AG09319 (cell line): ENCODE measurements at places on chromosomes 6 and 20.

- DNase-seq, result no peak
Observed at GRCh38 chr6:163398115-163398514, 16.4 kb upstream of the QKI start.

DNA sequence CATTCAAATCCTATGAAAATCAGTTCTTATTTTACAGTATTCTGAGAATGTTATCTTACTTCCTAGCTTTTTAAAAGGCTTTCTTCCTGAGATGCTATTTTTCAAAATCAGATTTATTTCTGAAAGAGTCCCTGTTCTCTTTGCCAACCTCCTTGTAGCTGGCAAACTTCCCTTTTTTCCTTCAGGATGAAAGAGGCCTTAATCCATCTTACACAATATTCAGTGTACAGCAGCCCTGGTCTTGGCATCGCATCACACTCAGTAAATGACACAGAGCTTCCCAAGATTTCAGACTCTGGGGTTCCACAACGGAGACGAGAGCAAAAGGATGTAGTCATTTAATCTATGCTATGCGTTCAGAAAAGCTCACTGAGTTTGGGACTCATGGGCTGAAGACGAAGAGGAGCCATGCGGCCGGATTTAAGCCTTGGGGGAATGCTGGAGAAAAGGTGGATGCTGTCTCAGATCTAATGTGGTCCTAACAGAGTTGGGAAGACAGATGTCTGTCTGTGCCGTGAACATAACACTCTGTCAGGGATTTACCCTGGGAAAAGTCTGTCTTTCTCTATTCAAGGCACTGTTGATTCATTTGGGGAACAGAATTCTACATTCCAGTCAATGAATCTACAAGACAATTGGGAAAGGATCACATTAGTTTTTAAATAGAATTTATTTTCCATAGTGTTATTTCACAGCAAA lies 616.4 kb upstream of the AGPAT4 start:
- no peak for DNase-seq

DNA sequence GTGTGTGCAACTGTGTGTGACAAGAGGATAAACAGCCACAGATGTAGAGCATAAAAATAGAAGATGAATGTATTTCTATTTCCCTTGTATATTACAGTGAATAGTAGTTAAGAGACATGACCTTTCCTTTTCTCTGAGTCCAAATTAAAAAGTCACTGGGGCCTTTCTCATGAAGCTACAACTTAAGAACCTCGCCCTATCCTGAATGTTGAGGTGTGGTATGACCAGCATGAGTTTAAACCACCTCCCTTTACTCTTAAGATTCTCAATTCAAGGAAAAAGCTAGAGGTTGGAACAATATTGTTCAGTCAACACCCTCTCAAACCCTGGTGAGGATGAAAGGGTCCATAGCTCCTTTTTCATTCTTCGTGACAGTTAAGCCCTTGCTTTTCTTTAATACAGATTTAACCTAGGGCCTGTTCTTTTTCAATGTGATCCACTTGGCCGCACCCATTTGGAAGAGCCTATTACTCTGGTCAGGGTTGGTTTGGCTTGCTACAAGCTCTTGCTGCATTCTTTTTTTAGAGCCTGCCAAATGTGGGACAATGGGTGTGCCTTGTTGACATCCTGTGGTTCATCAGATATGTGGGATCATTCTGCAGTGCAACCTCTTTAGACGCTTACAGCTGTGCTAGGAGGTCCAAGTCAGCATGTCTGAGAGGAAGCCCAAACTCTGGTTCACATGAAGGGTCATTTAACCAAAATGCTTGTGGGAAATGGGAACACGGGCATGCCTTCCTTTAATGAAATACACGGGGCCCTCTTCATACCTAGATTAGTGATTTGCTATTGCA lies 290.0 kb downstream of the HAO1 start:
- DNase-seq, result peak; percentile 98

GRCh38 chr20:10802236-10802635 lies 128.4 kb upstream of the JAG1 start:
- DNase-seq, result no peak

DNA sequence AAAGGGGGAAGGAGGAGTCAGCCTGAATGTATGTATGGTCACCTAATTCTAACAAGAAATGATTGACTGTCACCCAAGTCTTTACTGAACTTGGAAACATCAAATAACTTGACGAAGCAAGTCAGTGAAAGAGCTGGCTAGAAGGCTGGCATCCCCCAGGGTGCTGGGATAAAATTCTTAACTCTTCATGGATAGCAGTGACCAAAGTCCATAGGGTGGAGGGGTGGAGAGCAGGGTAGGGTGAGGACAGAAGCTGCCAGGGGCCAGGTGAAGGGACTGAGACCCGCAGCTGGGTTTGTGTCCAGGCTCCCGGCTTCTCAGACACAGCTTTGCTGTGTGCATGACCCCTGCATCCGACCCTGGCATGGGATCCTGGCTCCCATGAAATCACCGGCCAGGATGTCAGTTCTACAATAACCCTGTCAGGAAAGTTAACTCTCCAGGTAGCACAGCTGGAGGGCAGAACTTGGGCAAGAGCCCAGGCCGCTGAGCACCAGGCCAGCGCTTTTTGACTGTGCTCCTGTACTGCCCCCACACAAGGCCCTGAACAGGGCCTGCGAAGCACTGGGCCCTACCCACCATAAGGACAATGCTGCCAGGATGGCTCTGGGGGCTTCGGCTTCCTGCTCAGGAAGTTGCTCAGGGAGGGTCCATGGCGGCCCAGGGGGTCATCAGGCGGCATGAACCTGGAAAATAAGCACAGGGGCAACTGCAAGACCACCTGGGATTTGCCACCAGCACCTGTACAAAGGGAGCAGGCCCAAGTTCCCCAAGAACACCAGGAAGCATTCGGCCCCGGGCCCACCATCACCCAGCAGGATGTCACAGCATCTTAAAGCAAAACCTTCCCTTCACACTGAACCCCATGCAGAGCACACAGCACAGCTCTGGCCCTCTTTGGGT lies 32.5 kb downstream of the ZC3H12D start:
- no peak for DNase-seq

DNA sequence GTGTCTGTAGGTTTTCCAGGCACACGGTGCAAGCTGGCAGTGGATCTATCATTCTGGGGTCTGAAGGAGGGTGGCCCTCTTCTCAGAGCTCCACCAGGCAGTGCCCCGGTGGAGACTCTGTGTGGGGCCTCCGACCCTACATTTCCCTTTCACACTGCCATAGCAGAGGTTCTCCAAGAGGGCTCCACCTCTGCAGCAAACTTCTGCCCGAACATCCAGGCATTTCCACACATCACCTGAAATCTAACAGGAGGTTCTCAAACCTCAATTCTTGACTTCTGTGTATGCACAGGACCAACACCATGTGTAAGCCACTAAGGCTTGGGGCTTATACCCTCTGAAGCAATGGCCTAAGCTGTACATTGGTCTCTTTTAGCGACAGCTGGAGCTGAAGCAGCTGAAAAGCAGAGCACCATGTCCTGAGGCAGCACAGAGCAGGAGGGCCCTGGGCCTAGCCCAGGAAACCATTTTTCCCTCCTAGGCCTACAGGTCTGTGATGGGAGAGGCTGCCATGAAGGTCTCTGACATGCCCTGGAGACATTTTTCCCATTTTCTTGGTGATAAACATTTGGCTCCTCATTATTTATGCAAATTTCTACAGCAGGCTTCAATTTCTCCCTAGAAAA lies 253.3 kb downstream of the ERMARD start:
- no peak for DNase-seq

DNA sequence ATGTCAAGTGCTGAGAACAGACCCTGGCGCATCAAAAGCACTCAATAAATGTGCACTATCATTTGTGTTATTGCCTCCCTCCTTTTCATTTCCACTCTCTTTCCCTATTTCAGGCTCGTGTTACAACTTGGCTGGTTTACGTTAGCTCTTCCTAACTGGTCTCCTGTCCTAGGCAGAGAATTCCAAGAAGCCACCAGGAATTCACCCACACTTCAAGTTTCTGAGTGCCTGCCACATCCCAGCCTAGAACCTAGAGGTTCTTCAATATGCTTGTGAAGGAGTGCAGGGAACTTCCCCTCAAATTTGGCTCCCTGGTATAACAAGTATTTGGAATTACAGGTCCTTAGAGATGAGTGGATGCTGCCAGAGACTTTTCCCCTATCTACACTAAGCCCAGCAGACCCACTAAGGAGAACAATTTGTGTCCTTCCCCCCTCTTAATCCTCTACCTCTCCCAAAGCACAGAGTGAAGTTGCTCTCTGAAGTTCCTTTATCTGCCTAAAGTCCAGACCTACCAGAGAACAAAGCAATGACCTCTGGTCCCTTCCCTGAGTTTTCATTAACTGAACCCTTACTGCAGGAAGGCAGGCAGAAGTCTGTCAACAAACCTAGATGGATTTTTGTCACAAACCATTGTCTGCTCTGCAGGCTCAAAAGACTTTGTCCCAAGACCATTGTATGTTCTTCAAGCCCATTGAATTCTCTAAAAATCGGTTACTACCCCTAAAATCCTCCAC lies 201.6 kb upstream of the JARID2 start:
- no peak for DNase-seq

GRCh38 chr6:54073487-54073886 lies 37.8 kb upstream of the MLIP start:
- no peak for DNase-seq

DNA sequence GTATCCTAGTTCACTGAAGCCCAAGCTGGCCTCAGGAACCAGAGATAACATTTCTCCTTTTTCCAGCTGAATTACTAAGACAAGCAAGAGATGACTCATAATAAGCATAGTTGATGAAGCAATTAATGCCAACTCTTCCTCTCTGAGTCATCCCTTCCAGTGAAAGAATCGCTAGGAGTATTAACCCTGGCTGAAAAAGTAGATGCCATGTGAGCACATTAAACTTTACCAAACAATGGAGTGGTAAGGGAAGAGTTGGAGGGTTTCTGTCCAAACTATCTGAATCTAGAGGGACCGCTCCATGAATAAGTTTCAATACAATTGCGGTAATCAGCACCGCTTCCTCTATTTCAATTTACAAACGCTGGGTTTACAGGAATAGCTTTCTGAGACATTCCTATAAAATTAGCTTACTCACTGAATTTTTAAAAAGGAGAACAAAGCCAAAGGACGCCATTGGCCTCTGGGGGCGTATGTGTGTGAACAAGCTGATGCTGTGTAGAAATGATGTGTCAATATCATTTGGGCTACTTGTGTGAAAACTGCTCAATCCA lies 48.3 kb downstream of the ATXN1 start:
- peak; percentile 79 for DNase-seq

- DNase-seq, result no peak
Observed at GRCh38 chr6:145823328-145823944, 8.8 kb upstream of the FBXO30 start.

DNA sequence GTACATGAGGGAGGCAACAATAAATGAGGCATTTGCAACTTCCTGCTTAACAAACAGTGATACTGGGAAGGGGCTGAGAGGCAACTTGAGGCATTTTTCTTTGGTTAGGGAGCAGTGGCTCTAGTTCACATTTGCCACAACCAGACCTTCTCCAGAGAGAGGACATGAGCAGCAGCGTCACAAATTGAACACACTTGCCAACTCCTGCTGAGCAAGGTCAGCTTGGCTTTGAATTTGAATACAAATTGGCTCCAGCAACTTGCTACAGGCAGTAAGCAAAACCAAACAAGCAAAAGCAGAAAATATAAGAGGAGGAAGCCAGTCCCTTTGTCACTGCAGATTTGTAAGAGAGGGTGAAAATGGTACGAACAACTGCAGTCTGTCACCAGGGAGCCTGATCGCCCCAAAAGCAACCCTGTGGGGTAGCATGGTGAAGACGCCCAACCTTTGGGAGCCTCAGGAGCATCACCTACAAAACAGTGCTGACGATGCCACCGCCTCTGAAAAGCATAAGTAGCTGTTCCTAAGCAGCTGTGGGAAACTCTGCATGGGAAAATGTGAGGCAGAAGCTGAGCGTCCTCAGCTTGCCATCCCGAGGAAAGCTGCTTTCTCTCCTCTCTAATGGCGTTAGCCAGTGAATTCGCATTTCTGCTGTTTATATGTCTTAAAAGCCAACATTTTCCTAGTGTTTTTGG lies 378.7 kb downstream of the RNGTT start:
- DNase-seq, result no peak

- DNase-seq, result no peak
Observed at GRCh38 chr6:33123732-33124524, 48.1 kb downstream of the HLA-DPB1 start.

DNA sequence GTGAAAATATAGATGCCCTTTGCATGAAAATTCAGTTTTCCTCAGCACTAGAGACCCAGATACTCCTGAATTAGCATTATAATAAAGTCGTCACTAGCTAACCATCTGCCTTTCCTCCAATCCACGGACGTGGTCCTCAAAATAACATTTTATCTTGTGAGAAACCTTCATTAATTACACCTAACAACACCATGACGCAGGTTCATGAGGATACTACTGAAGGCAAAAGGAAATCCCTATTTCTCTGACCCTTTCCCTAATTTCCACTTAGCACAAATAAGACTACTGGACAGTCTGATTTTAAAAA lies 1.3 kb upstream of the PNISR start:
- no peak for DNase-seq

DNA sequence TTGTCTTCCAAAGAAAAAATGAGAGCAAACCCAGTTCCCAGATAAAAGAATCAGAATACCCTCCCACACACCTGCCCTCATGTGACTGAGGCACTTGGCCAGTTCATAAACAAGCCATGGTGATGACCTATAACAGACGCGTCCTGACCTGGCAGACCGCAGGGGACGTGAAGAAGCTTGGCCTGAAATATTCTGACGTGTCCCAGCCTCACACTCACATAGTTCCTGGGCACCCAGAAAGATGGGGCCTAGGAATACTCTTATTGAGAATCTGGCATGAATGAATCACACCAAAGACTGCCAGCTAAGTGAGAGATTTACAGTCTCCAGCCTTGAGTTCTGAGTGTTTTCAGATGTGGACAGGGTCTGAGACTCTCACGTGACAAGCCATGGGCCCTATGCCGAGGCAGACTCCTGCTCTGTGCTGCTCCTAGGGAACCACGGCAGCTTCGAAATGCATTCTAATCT lies 17.2 kb upstream of the MAP3K4 start:
- peak; percentile 83 for DNase-seq
